Left renal cortex interstitium (tissue), 4 donors: ENCODE measurements at places on chromosomes 5 and 9.

GRCh38 chr5:135950611-135951010 is 4.2 kb downstream of the LECT2 start:
- DNase-seq, result no peak

DNA sequence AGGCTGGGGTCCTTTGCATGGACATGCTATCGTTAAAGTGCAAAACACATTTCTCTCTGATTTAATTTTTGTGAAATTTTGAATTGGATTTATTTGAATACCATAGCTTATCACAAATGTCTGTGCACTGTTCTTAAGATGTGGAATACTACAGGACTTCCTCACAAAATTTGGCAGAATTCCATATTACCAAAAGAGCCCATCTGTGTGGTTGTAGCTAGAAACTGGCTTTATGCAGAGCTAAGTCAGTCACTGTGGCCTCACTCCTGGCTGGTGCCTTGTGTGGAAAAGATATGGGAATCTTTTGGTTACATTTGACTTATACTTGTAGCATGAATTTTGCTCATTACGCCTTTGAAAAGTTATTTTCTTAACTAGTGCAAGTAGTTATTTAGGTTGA is 35.5 kb downstream of the ACO1 start:
- DNase-seq, result no peak

DNA sequence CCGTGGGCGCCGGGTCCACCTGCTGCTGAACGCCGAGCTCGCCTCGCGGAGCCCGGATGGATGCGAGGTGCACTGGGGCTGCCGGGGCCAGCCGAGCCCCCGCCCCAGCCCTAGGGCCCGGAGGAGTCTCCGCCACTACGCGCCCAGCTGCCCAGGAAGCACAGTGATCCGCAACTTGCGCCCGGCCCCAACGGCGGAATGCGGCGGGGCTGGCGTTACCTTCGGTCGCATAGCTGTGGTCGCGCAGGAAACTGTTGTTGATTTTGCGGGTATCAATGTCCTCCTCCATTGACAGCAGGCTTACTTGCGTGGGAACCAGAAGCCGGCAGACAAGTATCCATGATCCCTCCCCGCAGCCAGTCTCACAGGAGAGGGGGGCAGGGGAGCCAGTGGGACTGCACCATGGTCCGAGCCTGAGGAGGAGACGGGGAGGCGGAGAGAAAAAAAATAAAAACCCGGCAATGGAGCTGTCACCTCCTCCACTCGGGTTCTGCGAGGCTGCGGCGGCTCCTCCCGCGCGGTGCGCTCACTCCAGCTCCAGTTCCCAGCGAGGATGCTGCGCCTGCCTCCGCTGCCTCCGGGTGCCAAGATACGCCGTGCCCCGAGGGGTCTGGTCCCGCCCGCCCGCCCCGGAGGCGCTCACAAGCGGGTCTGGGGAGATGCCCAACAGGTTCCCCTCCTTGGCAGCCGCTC is 628 bp downstream of the PPP2R2B start:
- DNase-seq, result no peak

GRCh38 chr5:160271396-160271795 is 41.0 kb downstream of the CCNJL start:
- peak; percentile 42 for DNase-seq

- no peak for DNase-seq
Measured at GRCh38 chr5:56649569-56649968, 165.8 kb upstream of the MAP3K1 start.

- no peak for DNase-seq
Measured at GRCh38 chr9:92737216-92737606, 27.4 kb downstream of the BICD2 start.

GRCh38 chr5:129679671-129680070 is 68.2 kb upstream of the MINAR2 start:
- DNase-seq, result no peak

GRCh38 chr9:95190413-95190812 is 127.1 kb downstream of the FANCC start:
- no peak for DNase-seq

- no peak for DNase-seq
Measured at GRCh38 chr5:83957188-83957587, 236.5 kb upstream of the HAPLN1 start.

- DNase-seq, result no peak
Measured at GRCh38 chr9:15873573-15874177, 320.8 kb downstream of the CCDC171 start.

DNA sequence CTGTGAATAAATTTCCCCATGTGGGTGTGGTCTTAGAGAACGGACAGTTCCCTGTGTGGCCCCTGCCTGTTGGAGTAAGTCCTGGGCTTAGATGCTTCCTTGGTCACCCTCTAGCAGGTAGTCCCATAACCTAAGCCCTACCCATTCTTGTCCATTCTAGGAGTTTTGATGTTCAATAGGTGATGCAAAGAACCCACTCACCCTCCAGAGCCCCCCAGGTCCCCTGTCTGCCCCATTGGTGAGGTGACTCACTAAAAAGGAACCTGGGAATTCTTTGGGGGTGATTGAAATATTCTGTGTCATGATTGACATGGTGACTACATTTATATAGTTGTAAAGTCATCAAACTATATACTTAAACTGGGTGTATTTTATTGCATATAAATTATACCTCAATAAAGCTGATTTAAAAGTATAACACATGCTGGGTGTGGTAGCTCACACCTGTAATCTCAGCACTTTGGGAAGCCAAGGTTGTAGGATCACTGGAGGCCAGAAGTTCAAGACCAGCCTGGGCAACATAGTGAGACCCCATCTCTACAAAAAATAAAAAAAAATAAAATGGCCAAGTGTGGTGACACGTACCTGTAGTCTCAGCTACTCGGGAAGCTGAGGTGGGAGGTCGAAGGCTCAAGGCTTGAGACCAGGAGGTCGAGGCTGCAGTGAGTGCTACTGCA is 20.8 kb upstream of the GTF3C5 start:
- no peak for DNase-seq

GRCh38 chr5:158513490-158514318 is 586.0 kb downstream of the EBF1 start:
- DNase-seq, result no peak

GRCh38 chr5:174483411-174483810 is 241.0 kb upstream of the MSX2 start:
- DNase-seq, result no peak

- DNase-seq, result no peak
Measured at GRCh38 chr5:158563760-158564390, 535.8 kb downstream of the EBF1 start.

GRCh38 chr9:34513567-34514214 is 9.1 kb downstream of the ENHO start:
- DNase-seq, result no peak

DNA sequence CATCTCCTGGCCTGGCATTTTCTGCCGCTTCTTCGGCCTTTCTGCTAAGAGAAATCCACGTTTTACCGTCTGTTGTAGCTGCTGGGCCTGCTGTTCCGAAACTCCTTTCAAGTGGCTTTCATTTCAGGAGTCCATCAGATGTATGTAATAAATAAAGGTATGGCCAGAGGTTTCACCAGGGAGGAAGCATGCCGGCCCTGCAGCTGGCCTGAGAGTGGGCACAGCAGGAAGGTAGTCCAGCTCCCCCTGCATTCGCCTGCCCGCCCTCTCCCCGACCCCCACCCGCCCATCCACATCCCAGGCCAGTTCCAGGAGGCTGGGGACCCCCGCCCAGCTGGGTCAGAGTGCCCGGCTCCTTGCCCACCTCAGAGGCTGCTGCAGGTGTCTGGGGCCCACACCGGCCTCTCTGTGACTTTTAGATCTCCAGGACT is 46.4 kb upstream of the EXOC3 start:
- DNase-seq, result no peak

DNA sequence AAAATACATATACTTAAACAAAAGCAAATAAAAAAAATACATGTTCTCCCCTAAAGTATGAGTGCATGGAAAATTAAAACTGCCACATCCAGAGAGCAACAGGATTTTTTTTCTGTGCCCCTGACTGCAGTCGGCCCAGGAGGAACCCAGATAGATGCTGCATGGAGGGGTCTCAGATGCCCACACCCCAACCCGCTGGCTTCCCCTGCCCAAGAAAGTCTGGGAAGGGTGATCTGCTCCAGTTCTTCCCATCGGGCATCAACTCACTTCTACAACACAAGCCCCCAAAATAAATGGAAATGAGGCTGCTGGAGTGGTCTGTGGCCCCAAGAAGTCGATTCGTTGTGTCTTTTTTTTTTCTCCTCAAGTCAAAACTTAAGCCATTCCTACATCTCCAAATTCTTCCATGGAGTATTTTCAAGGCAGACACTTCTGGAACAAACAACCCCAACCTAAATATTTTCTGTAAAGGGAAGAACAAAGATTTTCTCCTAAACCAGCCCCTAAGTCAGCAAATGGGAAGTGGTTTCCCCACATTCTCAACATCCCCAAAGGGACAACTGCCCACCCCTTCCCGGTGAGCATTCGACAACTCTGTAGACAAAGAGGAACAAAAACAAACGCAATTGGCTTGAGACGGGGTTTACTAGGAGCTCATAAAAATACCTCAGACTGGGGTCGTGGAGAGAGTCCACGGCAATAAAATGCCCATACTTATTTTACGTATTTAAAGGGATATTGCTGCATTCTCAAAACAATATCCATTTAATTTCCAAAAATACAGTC is 46.7 kb downstream of the ROR2 start:
- DNase-seq, result no peak

DNA sequence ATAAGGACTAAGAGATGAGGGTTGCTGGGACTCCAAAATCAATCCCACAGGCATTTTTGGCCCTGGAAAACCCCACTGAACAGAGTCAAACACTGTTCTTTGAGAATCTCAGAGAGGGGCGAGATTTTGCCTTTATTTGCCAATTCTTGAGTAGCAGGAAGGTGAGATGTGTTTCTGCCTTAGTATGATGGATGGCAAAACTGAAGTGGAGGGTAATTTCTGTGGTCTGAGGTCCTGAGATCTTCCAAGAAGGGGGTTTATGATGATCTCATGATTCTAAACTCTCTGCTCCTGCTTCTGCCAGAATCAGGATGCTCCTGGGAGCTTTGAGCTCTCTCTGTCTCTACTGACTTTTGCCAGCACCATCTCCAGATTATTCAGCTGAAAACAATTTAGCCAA is 174.8 kb upstream of the CLINT1 start:
- DNase-seq, result no peak

- no peak for DNase-seq
Measured at GRCh38 chr9:99626426-99626825, 195.3 kb upstream of the NR4A3 start.

DNA sequence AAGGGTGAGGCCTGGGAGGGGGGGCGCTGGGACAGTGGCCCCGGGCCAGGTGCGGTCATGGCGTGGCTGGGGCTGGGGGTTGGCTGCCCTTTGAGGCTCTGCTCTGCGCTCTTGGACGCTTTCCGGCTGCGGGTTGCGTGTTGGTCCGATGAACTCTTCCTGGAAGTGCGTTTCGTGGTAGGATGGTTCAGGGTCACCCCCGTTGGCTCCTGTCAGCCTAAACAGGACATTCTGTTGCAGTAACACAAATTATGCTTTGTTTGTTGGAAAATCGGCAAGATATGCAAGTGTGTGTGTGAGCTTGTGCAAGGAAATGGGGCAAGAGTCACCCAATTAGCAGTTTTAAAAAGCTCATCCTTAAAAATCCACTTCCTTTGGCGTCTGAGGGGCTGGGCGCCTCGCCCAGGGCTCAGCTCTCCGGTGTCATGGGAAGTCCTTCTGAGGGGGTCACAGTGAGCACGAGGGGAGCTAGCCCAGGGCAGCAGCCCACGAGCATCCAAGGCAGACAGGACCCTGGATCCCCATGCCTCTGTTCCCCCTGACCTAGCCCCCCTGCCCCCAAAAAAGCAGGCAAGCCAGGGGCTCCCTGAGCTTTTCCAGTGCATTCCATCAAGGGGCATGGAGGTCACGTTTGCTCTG is 22.2 kb upstream of the RNU6ATAC start:
- no peak for DNase-seq

GRCh38 chr5:141032626-141033025 is 18.5 kb upstream of the PCDHB1 start:
- DNase-seq, result no peak

- no peak for DNase-seq
Measured at GRCh38 chr9:37752642-37753488, 740 bp upstream of the TRMT10B start.

DNA sequence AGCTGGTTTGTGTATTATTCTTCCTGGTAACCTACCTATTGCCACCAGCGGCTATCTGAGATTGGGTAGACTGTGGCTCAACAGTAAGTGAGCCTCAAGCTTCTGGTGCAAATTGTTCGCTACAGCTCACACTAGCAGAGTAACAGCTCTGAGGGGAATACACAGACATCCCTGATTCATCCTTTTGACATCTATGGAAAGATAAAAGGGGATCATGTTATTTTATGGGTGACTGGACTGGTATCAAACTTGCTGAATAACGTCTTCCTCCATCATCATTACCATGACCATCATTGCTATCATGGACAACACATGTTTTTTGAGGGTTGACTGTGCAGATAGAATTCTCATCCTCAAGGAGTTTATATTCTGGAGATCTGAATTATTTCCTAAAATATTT is 129.6 kb downstream of the PIK3R1 start:
- no peak for DNase-seq

- no peak for DNase-seq
Measured at GRCh38 chr9:91783411-91783810, 166.6 kb downstream of the ROR2 start.

DNA sequence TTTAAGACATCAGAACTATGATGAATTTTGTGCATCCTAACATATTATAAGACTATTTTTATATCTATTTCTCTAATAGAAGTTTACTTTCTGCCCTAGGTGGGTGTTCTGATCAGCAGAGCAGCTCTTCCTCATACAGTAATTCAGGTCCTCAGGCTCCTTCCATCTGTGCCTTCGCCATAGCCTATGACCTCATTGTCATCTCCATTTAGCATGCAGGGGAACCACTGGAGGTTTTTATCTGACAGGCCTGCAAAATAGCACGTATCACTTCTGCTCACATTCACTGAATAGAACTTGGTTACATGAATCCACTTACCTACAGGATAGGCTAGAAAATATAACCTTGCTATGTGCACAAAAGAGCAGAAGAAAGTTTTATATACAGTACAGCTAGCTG is 159.4 kb upstream of the CCNH start:
- no peak for DNase-seq

DNA sequence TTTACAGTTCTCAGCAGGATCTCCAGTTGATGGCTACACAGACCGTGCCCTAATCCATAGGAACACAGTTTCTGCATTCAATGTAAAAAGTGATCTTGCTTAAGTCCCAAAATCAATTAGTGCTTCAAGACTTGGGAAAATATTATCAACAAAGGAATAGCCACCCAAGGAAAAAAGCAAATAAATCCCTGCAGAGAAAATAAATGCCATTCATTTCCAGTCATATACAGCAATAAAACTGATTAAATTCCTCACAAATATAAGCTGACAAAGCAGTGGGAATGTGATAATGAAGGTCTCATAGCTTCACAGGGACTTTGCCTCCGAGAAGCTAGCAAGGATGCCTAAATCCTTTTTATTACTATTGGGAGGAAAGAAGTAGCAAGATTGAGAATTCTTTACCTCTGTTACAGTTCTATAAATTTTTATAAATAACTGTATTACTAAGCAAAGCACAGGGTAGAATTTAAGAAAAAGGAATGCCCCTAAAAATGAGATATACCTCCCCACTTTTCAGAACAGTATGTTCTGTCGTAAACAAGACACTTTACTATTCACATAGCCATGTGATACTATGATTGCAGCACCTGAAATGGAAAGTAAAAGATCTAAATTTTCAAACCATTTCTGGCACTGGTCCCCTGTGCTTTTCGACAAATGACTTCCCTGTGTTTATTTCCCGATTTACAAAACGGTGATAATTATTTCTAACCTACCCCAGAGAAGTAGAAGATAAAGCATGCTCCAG is 59.8 kb downstream of the ARSB start:
- no peak for DNase-seq
